CD4-positive, alpha-beta memory T cell (primary cell): ENCODE measurements at places on chromosomes 12 and 14. TPM values are rescaled to one million over a fixed set of nuclear protein-coding genes. Genes with fewer than 3 reads are reported as not detected.

- no peak for DNase-seq
Observed at GRCh38 chr14:32075672-32076277, 1.3 kb upstream of the ARHGAP5 start.

DNA sequence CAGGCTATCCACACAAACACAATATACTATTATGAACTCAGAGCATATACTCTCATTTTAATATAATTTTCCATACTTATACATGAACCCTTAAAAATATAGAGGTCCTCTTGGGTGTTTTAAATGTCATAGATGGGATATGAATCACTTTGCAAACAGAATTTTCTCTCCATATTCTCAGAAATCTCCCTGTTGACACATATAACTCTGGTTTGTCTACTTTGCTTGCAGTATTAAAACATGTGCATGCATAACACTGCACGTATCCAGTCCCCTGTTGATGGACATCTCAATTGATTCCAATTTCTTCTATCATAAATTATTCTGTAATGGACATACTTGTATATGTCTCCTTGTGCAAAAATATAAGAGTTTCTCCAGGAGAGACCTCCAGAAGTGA is 417.5 kb upstream of the TBX3 start:
- DNase-seq, result no peak

DNA sequence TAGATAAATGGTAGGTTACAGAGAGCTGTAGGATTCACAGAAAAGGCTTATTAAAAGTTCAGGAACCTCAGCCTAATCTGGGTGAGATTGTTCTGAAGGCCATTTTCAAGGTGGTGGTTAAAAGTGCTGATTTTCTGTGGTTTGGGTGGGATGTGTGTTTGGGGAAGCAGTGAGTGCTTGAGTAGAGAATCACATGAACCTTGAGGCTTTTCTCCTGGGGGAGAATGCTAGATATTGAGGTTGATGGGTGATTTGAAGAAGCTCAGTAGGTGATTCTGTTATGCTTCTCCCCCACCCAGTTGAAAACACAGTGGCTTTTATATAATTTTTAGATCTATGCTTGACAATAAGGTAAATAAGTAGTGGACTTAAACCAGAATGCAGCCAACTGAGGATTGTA is 420.9 kb downstream of the PCNX1 start:
- no peak for DNase-seq

DNA sequence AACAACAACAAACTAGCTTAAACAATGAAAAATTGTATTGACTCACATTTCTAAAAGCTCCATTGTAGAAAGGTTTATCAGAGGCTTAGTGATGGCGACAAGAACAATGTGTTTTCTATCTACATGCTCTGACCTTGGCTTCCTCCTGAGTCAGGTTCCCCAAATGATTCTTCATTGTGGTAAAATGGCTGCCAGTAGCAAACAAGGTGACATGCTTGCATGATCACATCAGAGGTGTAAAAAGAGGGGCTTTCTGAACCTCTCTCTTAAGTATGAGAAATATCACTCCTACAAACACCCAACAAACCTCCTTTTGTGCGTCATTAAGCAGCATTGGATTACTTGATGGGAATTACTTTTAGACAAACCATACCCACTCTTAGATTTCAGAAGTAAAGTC is 252.4 kb upstream of the SYT1 start:
- DNase-seq, result no peak

- no peak for DNase-seq
Observed at GRCh38 chr12:57547288-57548012, 458 bp upstream of the DCTN2 start.

DNA sequence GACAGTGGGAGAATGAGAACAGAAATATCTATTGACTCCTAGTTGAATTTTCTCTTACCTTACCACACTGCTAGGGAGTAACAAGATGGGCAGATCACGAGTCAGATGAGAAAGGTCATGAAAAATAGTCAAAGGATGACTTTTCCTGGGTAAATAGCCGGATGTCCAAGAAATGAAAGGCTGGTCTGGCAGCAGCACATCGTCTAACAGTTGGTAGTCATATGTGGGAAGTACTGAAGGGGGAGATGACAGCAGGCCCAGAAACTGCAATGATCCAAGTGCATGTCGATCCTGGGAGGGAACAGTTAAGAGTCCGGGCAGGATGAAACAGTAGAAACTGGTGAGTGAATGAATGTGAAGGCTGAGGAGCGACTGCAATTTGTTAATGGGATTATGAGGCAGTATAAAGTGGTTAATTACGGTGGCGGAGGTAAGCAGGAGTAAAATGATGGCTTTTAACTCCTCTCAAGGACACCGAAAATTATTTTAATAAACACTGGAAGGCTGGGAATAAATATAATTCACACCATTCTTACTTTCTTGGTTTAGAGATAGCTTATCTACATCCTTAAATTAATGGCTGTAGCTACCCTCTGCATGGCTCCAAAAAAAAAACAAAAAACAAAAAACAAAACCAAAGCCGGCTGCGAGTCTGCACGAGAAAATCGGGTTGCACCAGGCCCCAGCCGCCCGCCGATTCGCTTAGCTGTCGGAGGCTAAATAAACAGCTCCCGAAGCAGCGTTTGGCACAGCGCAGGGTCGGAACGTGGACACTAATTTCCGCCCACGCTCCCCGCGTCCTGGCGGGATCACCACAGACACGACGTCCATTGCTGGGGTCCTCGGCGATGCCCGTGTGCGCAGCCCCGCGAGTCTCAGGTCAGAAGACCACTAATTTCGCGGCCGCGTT is 1.0 kb upstream of the ERC1 start:
- peak; percentile 48 for DNase-seq

DNA sequence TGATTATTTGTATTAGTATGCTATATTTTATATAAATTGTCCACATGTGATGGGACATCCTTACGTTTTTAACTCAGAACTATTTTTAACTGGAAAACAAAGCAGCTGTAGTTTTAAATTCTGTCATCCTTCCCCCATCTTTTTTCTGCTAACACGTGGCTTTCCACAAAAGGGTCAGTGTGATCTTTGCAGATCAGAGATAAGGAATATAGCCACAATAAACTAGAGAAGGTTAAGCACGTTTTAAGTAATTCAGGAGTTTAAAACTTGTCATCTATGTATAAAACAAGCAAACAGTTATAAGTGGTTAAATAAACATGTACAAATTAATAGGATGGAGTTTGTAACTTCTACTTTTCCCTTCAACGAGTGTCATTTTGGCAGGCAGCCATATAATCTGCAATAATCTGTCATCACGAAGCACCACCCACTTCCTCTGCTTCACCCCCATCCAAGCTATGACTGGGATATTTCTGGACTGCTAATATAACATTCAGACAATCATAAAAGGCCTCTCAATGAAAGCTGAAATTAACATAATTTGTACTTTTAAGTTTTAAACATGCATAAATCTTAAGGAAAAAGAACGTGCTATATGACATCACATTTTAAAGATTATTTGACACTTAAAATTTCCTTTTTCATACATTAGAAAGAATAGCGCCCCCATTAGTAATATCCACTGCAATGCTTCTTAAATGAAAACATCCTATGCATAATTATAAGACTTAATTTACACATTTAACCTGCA is 15.3 kb downstream of the TAOK3 start:
- peak; percentile 61 for DNase-seq

GRCh38 chr14:32733015-32733414 is 205.7 kb upstream of the NPAS3 start:
- DNase-seq, result no peak

- no peak for DNase-seq
Observed at GRCh38 chr12:89469361-89469760, 55.2 kb downstream of the GALNT4 start.

DNA sequence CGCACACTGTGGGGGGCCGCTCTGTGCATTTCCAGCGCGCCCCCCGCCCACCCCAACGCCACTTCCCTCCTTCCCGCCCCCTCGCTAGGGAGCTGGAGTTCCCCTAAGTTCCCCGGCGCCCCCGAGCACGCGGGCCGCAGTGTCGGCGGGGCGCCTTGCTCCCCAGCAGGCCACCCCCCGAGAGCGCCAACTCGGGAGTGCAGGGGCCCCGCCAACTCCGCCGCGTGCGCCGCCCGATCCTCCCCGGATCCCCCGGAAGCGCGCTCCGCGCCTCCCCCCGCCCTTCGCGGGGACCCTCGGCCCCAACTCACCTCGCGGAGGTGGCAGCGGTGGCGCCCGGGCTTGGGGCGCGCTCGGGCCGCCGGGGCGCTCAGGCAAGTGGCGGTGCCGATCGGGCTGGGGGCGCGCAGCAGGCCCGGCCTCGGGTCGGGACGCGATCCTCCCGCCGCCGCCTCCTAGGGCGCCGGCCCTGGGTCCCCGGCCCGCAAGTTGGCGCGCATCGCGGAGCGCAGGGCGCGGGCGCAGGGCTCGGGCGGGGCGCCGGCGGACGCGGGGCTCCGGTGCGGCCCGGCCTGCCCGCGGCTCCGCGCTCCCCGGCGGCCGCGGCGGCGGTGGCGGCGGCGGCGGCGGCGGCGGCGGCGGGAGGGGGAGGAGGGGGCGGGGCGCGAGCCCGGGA is at the start of gene NCOR2:
TSS of gene NCOR2 (minus strand) at position 616 of the 676 bp plus-strand sequence. CDS start 72,361 bp downstream, outside the sequence.
- peak; percentile 50 for DNase-seq

GRCh38 chr12:61251076-61251475 is 1009.1 kb upstream of the USP15 start:
- no peak for DNase-seq

- no peak for DNase-seq
Observed at GRCh38 chr12:108642899-108643654, 9.4 kb upstream of the SELPLG start.

GRCh38 chr12:11497995-11498394 is 102.6 kb upstream of the PRB2 start:
- DNase-seq, result no peak

DNA sequence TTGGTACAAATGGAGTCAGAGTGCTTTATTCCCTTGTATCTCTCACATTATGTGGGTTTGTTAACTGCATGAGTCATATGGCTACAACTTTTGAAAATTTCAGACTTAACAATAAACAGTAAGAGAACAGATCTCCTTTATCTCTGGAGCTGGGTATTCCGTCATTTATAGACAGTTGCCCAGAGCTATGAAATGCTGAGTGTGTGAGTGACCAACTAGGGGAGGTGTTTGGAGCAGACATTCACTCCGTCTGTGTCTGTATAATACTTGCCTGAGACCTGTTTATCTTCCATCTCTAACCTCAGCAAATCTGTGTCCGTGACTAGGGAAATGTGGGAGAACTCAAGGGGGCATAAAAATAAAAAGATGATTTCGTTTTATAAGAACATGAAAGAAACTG is 279.9 kb upstream of the FAR2 start:
- no peak for DNase-seq

DNA sequence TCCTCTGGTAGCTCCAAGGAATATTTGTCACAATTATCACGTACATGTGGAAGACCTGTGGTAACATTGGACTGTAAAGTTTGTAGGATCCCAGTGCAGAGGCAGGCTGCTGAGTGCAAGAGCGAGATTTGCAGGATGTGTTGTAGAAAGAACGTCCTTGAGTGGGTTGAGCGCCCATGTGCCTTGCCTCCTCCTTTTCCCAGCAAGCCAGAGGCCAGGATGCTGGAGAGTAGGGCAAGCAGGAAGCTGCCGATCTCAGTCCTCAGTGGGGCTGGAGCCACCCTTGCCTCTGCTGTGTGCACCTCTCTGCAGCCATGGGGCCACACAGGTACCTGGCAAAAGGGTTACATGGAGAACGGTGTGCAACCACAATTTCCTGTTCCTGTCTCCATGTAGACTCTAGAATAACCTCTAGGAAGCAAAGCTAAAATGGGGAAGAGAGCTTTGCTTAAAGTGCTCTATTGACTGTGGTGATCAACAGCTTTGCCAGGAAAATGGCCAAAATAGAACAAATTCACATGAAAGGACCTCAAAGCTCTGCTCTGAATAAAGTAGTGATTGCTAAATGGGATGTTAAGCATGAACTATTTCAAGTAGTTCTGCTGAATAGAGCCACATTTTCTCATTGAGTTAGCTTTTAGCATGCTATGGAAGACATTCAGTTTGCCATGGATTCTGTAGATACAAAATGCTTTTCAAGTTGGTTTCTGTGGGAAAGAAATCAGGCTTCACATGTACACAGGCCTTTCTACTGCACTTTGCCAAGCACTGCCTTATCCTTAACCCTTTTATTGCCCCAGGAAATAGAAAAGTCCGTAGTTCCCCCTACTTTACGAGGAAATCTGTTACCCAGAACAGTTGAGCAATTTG is 37.4 kb downstream of the ANKRD9 start:
- DNase-seq, result no peak

- no peak for DNase-seq
Observed at GRCh38 chr14:71247106-71247505, 339.8 kb downstream of the PCNX1 start.

- DNase-seq, result peak; percentile 17
Observed at GRCh38 chr12:13362260-13362841, 165.8 kb downstream of the EMP1 start.

DNA sequence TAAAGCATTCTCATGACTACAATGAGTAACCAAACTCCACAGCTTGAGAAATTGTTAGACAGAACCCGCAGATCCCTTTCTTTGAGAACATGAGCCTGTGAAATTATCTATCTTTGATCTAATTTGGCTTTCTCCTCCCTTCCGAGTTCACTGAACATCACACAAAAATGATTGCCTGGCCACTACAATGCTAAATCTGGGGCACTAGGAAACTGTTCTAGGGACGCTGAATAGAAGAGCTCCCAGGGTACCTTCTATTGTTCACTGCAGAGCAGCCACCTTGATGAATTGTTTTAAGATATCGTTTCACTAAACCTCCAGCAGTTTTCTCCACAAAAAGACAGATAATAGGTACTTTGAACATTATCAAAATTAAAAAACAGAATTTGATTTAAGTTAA is 47.5 kb downstream of the SINHCAF start:
- no peak for DNase-seq

GRCh38 chr14:40599725-40600124 is 1007.0 kb upstream of the LRFN5 start:
- DNase-seq, result no peak

- DNase-seq, result no peak
Observed at GRCh38 chr12:92431146-92431545, 271.6 kb upstream of the PLEKHG7 start.

GRCh38 chr12:96061864-96062453 is 26.6 kb upstream of the LTA4H start:
- peak; percentile 78 for DNase-seq

DNA sequence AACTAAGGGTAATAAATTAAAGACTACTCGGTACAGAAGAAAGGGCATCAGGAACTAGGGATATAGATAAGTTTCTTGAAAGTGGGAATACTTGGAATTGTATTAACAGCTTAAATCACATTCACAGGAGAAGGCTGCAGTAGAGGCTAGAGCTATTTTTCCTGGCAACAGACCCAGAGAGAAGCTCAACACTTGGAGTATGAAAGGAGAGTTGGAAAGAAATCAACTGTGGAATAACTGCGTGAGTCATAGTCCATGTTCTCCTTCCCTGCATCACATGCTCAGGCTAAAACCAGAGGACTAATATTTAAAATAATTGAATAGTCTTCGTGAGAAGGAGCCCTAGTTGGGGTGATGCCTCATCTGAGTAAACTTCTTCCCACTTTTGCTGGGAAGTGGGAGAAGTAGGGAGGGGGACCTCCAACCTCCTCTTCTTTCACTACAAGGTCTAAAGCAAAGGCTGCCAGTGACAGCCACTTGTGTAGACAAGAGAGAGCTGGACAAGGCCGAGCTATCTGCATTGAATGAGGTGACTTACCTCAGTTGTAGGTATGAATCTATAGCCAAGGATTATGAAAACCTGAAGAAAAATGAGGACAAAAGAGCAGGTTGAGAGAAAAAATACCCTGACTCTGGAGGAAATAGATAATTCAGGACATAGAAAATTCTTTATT is 32.7 kb downstream of the DYRK2 start:
- no peak for DNase-seq

Gene CELA1
- 0.36 TPM for total RNA-seq

Gene HSPB8
- total RNA-seq, result not detected

Gene PDE3A
- total RNA-seq, result not detected

Gene TRIM9
- 0.44 TPM for total RNA-seq

Gene ACTR6
- total RNA-seq, result 51.0 TPM

Gene SALL2
- 6.5 TPM for total RNA-seq

Gene CD27
- 117 TPM for total RNA-seq
